Astrocyte of the cerebellum (primary cell): ENCODE measurements at places on chromosomes 1 and 21.

- DNase-seq = no peak
Observed at GRCh38 chr21:26529526-26529925, 43.6 kb downstream of the CYYR1 start.

DNA sequence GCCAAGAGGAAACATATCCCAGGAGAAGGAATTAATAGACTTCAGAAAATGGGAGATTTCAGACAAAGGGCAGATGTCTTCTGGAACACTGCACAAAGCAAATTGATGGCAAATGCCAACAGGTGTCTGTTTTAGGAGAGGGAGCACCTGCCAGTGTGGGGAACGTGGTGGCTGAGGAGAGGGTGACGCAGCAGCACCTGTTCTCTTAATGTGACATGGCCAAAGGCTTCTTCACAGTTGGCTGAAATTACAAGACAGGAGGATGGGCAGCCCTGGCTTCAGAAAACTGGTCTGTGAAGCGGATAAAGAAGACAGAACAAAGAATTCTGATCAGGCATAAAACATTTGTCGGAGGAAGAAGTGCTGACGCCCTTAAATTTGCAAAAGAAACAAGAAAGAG lies 178.7 kb upstream of the RUNX1 start:
- DNase-seq = no peak

DNA sequence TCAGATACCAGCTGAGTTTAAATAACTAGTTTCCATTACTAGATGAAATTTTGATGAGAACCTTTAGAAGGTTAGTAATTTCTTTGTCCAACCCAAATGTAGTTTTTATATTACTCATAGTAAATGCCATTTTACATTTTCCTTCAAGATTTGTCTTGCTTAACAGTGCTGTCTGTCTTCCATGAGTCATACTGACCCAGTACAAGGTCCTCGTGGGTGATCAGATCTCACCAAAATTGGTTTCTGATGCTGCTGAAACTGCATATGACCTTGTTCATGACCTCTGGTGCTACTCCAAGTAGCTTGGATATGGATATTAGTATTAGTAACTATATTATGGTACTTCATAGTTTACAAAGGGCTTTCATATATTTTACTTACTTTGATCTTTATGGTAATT lies 207.1 kb downstream of the RYR2 start:
- DNase-seq = no peak

GRCh38 chr1:229537894-229538293 lies 20.6 kb downstream of the ABCB10 start:
- DNase-seq = no peak

GRCh38 chr1:62407398-62408009 lies 29.3 kb upstream of the USP1 start:
- peak; percentile 43 for DNase-seq

DNA sequence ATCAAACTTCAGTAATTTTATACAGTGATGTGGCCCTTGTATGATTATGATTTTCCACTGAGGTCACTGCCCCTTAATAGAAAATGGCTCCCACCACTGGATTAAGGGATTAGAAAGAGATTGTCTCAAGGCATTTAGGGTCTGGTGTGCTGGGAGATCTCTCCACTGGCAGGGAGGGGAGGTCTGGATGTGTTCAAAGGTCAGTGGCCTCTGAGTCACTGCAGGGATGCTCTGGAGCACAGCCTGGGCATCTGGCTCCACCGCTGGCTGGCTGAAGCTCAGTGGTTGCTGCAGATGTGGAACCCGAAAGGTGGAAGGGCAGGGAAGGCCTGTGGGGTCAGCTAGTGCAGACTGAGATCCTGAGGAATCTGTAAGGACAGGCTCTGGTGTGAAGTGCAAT lies 18.3 kb upstream of the CHI3L1 start:
- DNase-seq = no peak

GRCh38 chr1:8862528-8862927 lies 16.0 kb downstream of the ENO1 start:
- DNase-seq = no peak

DNA sequence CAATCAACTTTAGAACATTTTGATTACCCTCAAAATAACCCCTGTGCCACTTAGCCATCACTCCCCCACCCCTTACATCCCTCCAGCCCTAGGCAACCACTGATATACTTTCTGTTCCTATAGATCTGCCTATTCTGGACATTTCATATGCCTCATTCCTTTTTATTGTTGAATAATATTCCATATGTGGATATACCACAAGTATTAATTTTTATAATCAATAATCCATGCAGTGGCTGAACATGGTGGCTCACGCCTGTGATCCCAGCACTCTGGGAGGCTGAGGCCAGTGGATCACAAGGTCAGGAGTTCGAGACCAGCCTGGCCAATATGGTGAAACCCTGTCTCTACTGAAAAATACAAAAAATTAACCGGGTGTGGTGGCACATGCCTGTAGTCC lies 20.1 kb upstream of the MED18 start:
- no peak for DNase-seq

- no peak for DNase-seq
Observed at GRCh38 chr1:184535191-184535970, 148.6 kb downstream of the C1orf21 start.

DNA sequence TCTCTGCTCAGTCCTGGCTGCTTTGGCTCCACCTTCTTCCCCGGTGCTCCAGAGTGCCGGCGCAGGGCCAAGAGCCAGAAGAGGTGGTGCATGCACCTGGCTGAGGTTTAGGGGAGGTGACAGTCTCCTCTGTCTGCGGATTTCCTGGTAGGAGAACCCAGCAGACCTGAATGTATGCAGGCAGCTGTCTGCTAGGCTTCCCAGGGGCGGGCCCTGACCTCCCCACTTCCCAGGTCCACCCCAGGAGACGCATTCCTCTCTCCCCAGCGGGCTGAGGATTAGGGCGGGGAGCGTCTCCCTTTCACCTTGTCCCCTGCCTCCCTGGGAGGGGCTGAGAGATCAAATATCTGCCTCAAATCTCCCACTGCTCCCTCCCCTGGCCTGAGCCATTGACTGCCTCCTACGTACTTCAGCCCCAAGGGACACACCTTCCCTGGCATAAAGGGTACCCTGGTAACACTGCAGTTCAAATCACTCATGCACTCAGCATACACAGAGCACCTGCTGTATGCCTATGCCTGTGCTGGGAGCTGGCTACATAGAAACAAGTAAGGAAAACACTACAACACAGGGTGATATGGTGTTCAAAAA lies 27.5 kb downstream of the DMBX1 start:
- DNase-seq = no peak

- no peak for DNase-seq
Observed at GRCh38 chr1:21956720-21957552, 19.8 kb upstream of the HSPG2 start.

DNA sequence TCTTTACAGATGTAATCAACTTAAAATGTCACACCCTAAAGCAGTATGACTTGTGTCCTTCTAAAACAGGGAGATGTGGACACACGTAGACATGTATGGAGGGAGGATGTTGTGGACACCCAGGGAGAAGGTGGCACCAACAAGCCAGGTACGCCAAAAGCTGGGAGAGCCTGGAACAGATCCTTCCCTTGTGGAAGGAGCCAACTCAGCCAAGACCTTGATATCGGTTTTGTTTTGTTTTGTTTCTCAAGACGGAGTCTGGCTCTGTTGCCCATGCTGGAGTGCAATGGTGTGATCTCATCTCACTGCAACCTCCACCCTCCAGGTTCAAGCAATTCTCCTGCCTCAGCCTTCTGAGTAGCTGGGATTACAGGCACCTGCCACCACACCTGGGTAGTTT lies 45.6 kb downstream of the CHAF1B start:
- no peak for DNase-seq
